Progenitor cell of endocrine pancreas (in vitro differentiated cells): ENCODE measurements at places on chromosomes 2 and 18.
A peak's percentile ranks its signal among the peaks of the same experiment; 100 is the strongest.

GRCh38 chr2:106990297-106990696 is 104.3 kb upstream of the ST6GAL2 start:
- H3K27ac ChIP-seq, result no peak overlapping the region
- DNase-seq, result no peak
- H3K4me3 ChIP-seq, result no peak overlapping the region
- no peaks in the 10 kb centered on the region for H3K36me3 ChIP-seq
- peaks cover 12% of the 10 kb centered on the region for H3K27me3 ChIP-seq

DNA sequence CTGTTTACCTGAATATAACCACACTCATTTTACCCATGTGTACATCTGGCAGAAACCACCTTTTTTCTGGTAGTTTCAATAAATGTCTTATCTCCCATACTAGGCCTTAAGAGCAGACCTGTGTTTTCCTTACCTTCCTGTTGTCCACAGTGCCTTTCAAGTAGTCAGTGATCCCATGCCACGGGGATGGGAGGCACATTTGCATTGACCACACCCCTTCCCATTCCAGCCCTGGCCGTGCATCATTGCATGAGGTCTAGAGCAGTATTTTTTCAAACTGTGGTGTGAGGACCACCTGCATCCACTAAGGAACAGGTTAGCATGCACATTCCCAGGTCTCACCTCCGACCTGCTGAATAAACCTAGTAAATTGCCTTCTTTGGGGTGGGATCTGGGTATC is 165.2 kb upstream of the FOSL2 start:
- H3K4me1 ChIP-seq, result peaks cover 9% of the 10 kb centered on the region
- no peaks in the 10 kb centered on the region for H3K36me3 ChIP-seq
- no peak overlapping the region for H3K27ac ChIP-seq

- no peaks in the 10 kb centered on the region for H3K36me3 ChIP-seq
- no peaks in the 10 kb centered on the region for H3K27me3 ChIP-seq
- no peak overlapping the region for H3K27ac ChIP-seq
- DNase-seq, result no peak
- peaks cover 20% of the 10 kb centered on the region for H3K4me1 ChIP-seq
- no peak overlapping the region for H3K4me3 ChIP-seq
Observed at GRCh38 chr2:228503731-228504130, 322.2 kb upstream of the SPHKAP start.

DNA sequence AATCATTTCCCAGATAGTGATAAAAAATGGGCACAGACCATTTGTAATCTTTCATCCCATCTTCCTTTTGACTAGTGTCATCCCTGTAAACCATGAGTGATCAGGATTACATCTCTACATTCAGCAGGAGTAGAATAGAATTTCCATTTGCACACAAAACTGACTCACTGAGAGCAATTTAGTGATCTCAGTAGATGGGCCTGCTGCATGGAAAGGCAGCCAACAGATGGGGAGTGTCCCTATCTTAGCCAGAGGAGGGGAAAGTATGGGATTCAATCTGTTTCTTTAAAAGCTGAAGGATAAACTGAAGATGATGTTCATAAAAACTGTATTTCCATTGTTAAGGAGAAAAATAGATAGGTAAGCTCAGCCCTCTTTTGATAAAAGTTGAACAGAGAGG is 441.7 kb downstream of the ZNF521 start:
- no peak overlapping the region for H3K4me3 ChIP-seq
- no peaks in the 10 kb centered on the region for H3K36me3 ChIP-seq
- no peak overlapping the region for H3K27ac ChIP-seq

DNA sequence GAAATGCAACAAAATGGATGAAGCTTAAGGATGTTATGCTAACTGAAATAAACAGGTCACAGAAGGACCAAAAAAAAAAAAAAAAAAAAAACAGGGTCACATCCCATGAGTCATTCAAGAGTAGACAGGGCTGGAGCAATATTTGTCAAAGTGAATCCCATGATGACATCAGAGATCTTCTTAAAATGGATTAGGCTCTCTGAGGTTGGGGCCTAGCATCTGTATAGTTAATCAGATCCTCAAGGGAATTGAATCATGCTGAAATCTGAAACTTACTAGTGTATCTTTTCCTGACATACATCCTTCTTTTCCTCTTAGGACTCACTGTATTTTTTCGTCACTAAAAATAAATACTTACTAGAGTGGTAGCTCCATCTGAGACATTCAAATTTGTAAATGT is 380.6 kb upstream of the NXPH2 start:
- no peaks in the 10 kb centered on the region for H3K27me3 ChIP-seq
- DNase-seq, result no peak
- no peak overlapping the region for H3K4me3 ChIP-seq

DNA sequence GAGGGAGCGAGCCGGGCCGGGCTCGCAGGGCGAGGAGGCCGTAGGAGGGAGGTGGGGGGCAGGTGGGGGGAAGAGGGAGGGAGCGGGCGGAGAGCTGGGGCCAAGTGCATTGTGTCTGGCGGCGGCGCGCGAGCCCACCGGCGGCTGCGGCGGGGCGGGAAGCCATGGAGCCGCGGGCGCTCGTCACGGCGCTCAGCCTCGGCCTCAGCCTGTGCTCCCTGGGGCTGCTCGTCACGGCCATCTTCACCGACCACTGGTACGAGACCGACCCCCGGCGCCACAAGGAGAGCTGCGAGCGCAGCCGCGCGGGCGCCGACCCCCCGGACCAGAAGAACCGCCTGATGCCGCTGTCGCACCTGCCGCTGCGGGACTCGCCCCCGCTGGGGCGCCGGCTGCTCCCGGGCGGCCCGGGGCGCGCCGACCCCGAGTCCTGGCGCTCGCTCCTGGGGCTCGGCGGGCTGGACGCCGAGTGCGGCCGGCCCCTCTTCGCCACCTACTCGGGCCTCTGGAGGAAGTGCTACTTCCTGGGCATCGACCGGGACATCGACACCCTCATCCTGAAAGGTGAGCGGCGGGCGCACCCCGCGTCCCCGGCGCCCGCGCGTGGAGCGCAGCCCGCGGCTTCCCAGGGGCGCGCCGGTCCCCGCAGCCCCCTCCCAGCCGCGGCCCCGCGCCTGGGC is at the start of gene TMEM178A:
TSS of gene TMEM178A (plus strand) at position 107 of the 680 bp plus-strand sequence. CDS start at position 165, 58 bp downstream.
- no peaks in the 10 kb centered on the region for H3K36me3 ChIP-seq
- peak; percentile 20 for DNase-seq
- H3K27me3 ChIP-seq, result peaks cover 9% of the 10 kb centered on the region
- H3K4me3 ChIP-seq, result peak within 1 kb of the TSS; percentile 94
- H3K4me1 ChIP-seq, result peaks cover 26% of the 10 kb centered on the region
- H3K27ac ChIP-seq, result peak within 1 kb of the TSS; percentile 98

GRCh38 chr2:160253440-160254188 is 53.5 kb upstream of the ITGB6 start:
- H3K27me3 ChIP-seq, result no peaks in the 10 kb centered on the region
- H3K4me1 ChIP-seq, result no peaks in the 10 kb centered on the region
- no peak for DNase-seq

DNA sequence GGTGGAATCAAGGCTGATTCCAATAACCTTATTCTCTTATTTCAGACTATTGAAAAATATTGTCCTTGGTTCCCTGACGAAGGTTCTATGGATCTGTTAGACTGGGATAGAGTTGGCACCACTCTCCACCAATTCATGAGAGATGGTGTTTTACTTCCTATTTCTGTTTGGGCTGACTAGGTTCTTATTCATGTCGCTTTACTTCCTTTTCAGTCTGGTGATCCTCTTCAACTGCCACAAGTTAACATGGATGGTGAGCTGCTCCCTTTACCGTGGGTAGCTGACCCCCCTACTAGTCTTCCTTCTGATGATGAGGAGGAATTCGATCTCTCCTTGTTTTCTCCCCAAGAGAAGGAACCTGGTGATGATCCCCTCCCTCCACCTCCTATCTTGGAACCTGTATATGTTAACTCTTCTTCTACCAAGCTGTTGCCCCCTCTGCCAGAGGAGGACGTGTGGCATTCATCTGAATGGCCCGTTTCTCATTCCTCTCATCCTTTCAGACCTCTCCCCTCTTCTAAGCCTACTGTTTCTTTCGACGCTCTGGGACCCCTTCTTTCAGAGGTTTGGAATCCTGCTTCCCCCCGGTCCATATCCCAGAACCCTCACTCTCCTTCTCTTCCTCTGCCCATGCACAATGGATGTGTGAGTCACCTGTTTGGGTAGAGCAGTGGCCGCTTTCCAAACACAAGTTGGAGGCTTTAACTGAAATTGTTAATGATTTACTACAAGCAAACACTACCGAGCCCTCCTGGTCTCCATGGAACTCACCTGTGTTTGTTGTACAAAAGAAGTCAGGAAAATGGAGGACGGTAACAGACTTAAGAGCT is 13.5 kb upstream of the CNOT11 start:
- peak overlapping the region; percentile 99 for H3K27ac ChIP-seq
- H3K36me3 ChIP-seq, result peaks cover 28% of the 10 kb centered on the region
- peaks cover 43% of the 10 kb centered on the region for H3K4me1 ChIP-seq
- H3K4me3 ChIP-seq, result peak overlapping the region; percentile 64
- no peaks in the 10 kb centered on the region for H3K27me3 ChIP-seq

GRCh38 chr2:79700651-79701050 is 187.8 kb downstream of the CTNNA2 start:
- no peaks in the 10 kb centered on the region for H3K27me3 ChIP-seq
- DNase-seq, result no peak
- H3K4me1 ChIP-seq, result no peaks in the 10 kb centered on the region
- H3K27ac ChIP-seq, result no peak overlapping the region
- no peaks in the 10 kb centered on the region for H3K36me3 ChIP-seq
- no peak overlapping the region for H3K4me3 ChIP-seq

GRCh38 chr18:8337211-8337610 is 272.0 kb upstream of the RAB12 start:
- peaks cover 35% of the 10 kb centered on the region for H3K4me1 ChIP-seq
- no peak overlapping the region for H3K4me3 ChIP-seq
- DNase-seq, result no peak
- H3K27me3 ChIP-seq, result no peaks in the 10 kb centered on the region
- no peaks in the 10 kb centered on the region for H3K36me3 ChIP-seq

- no peak overlapping the region for H3K27ac ChIP-seq
- no peaks in the 10 kb centered on the region for H3K27me3 ChIP-seq
- no peaks in the 10 kb centered on the region for H3K4me1 ChIP-seq
- DNase-seq, result no peak
Observed at GRCh38 chr2:40279482-40279881, 172.4 kb downstream of the SLC8A1 start.

GRCh38 chr2:101560780-101561315 is 85.9 kb upstream of the RFX8 start:
- no peak overlapping the region for H3K27ac ChIP-seq
- H3K36me3 ChIP-seq, result no peaks in the 10 kb centered on the region
- peaks cover 37% of the 10 kb centered on the region for H3K27me3 ChIP-seq
- H3K4me3 ChIP-seq, result no peak overlapping the region
- peaks cover 27% of the 10 kb centered on the region for H3K4me1 ChIP-seq

DNA sequence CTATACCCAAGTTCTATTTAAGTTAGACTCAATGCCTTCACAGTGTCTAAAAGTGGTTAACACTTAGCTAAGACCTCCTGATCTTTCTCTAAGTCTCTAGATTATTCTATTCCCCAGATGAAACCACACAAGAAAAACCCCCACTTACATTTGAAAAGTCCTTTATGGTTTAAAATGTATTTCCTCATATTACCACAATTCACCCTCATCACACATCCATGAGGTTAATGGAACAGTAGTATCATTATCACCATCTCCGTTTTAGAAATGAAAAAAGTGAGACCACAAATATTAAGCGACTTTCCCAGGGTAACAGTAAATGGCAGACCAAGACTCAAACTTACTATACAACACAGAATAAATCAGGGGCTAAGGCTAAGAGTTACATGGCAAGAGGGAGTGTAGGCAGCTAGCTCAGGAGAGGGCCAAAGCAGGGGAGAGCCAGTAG is 28.6 kb downstream of the EPG5 start:
- no peak overlapping the region for H3K4me3 ChIP-seq
- peaks cover 23% of the 10 kb centered on the region for H3K36me3 ChIP-seq
- H3K27me3 ChIP-seq, result no peaks in the 10 kb centered on the region
- no peaks in the 10 kb centered on the region for H3K4me1 ChIP-seq

DNA sequence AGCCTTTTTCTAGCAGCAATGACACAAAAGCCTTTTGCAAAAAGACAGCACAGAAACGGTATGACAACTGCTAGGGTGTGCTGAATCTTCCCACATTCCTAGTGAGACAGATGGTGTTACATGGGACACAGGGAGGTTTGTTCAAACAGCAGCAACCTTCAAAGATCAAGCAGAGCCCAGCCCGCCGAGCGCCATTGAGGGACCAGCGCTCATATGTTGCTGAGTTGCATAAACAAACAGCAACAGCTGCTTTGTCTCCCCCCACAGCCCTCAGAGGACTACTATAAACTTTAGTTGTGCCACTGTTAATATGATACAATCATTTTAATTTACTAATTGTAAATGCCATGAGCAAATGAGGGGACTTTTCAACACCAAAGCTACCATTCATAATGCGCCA is 117.7 kb downstream of the ZEB2 start:
- H3K4me3 ChIP-seq, result no peak overlapping the region
- no peak for DNase-seq
- no peaks in the 10 kb centered on the region for H3K4me1 ChIP-seq
- H3K27ac ChIP-seq, result no peak overlapping the region

GRCh38 chr2:62340994-62341484 is 145.1 kb downstream of the B3GNT2 start:
- H3K27me3 ChIP-seq, result no peaks in the 10 kb centered on the region
- peaks cover 5% of the 10 kb centered on the region for H3K4me1 ChIP-seq
- no peak for DNase-seq
- H3K36me3 ChIP-seq, result no peaks in the 10 kb centered on the region

GRCh38 chr18:55152801-55153200 is 193.5 kb upstream of the CCDC68 start:
- no peak for DNase-seq
- no peak overlapping the region for H3K27ac ChIP-seq
- no peaks in the 10 kb centered on the region for H3K36me3 ChIP-seq
- no peak overlapping the region for H3K4me3 ChIP-seq
- H3K27me3 ChIP-seq, result no peaks in the 10 kb centered on the region

DNA sequence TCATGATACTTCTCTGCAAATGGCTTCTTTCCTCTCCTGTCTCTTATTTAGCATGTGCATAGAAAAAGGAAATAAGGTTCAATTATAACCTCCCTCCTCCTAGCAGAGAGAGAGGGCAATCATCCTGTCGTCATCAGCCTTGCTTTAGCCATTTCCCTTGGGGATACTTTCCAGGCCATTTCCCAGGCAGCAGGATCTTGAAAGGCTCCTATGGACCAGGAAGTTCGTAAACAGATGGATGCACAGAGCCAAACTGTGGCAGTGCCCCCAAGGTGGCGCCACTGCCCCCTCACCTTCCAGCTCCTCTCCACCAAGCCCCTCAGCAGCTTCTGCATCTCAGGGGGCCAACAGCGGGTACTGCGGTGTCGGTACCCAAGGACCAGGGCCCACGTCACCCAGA is 157.4 kb downstream of the DTNA start:
- no peak overlapping the region for H3K4me3 ChIP-seq
- peaks cover 2% of the 10 kb centered on the region for H3K36me3 ChIP-seq
- peaks cover 4% of the 10 kb centered on the region for H3K4me1 ChIP-seq
- H3K27ac ChIP-seq, result no peak overlapping the region
- no peak for DNase-seq

GRCh38 chr2:122261911-122262310 is 506.5 kb downstream of the TSN start:
- H3K4me1 ChIP-seq, result peaks cover 6% of the 10 kb centered on the region
- H3K27ac ChIP-seq, result no peak overlapping the region
- H3K27me3 ChIP-seq, result no peaks in the 10 kb centered on the region
- DNase-seq, result no peak
- no peaks in the 10 kb centered on the region for H3K36me3 ChIP-seq

- no peak overlapping the region for H3K4me3 ChIP-seq
- H3K27ac ChIP-seq, result no peak overlapping the region
- H3K4me1 ChIP-seq, result peaks cover 16% of the 10 kb centered on the region
- DNase-seq, result no peak
Observed at GRCh38 chr18:54606835-54607212, 15.8 kb downstream of the DYNAP start.

- H3K27me3 ChIP-seq, result no peaks in the 10 kb centered on the region
- H3K36me3 ChIP-seq, result no peaks in the 10 kb centered on the region
- DNase-seq, result no peak
- H3K27ac ChIP-seq, result no peak overlapping the region
- no peaks in the 10 kb centered on the region for H3K4me1 ChIP-seq
Observed at GRCh38 chr2:227180770-227181169, 16.3 kb downstream of the COL4A3 start.
